Esophagus muscularis mucosa (tissue), 4 donors: ENCODE measurements at places on chromosomes 2 and 18. TPM values are rescaled to one million over a fixed set of nuclear protein-coding genes. Genes with fewer than 3 reads are reported as not detected.

DNA sequence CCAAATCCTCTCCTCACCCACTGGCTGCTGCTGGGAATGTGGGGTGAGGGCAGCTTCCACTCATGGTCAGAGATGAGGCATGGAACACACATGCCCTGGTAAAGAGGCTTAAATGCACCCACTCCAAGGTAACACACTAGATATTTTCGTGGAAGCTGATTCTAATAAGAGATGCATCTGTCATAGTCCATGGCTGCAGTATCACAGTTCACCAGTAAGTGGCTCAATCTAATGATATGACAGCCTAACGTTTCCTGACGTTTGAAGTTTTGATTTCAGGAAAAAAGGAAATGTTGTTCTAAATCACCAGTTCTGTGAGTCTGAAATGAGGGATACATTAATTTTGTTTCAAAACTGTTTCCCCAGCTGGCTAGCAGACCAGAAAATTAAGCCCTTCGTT is 38.2 kb downstream of the LCT start:
- DNase-seq: no peak

DNA sequence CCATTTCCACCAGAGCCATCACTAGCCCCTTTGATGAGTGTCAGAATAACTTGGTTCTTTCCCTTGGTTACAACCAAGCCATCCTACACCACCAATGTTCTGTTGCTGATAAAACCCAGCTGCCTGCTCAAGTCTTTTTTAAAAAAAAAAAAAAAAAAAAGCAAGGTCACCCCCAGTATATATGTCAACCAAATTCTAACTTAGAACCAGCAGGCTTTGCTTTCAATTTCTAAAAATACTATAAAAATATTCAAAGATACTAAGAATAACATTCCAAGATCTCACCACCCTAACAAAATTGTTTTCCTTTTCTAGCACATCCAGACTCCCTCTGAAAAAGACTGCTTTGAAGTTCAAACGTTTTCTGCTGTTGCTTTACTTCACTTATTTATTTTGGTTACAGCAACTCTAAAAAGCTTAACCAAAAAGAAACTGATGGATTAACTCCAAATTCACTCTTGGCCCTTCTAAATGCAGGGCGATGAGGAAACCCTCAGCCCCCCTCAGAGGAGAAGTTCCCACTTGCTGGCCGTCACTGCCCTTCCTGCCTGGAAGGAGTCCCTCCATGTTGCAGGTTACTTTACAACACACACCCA is 10.9 kb downstream of the UXS1 start:
- DNase-seq: no peak

GRCh38 chr2:185833864-185834263 is 95.3 kb downstream of the FSIP2 start:
- no peak for DNase-seq

GRCh38 chr2:237487496-237487895 is 445 bp downstream of the MLPH start:
- DNase-seq: no peak

DNA sequence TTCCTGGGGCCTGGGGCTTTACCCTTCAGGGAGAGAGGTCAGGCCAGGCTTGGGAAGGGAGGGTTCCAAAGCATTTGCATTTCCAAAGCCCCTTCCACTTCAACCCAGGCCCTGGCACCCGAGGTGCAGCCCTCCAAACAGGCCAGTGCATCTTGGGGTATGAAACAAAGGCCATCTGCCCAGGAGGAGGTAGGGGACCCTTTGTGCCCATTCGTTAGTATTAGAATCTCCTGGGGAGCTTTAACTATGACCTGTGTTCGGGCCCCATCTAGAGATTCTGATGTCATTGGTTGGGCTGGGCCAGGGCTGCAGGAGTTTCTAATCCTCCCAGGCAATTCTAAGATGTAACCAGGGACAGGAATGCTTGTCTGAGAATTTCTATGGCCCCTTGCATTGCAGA is 73.6 kb downstream of the CIB4 start:
- no peak for DNase-seq

GRCh38 chr2:10538224-10538894 is 90.2 kb upstream of the ODC1 start:
- DNase-seq: no peak

DNA sequence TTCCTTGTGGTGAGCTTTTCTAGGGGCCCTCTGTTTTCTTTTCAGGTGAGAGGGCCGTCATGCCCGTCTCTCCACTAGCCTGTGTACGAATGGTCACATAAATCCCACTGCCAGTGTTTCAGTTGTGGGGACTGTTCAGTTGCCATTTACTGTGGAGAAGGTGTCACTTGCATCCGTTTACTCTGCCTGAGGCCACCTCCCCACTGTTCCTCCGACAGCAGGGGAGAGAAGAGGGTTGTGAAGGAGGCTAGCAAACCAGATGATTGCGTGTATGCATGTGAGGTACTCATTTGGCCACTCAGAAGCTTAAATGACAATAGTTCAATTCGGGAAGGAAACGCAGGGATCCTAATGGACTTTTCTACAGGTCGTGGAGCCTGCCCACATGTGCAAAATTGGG is 3.3 kb downstream of the MTCL1 start:
- DNase-seq: no peak

GRCh38 chr2:109463891-109464290 is 149.9 kb downstream of the SEPTIN10 start:
- DNase-seq: no peak

GRCh38 chr2:227287771-227288170 is 37.3 kb upstream of the MFF start:
- no peak for DNase-seq

DNA sequence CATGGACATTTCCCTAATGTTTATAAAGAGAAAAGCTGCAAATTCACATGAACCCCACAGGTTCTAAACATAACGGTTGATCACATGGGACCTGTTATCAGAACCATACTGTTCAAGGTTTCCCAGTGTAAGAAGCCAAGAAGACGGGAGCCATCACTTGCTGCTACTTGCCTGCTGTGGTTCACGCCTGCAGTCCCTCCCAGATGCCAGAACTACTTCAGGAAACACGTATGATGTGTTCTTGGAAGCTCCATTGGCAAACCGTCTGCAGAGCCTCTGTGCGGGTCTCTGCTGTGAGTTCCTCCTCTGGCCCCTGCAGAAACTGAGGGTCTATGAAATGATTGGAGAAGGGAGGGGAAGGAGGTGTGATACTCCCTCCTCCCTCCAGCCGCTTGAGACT is 75.2 kb downstream of the CABLES1 start:
- no peak for DNase-seq

GRCh38 chr2:119486196-119486827 is 38.0 kb downstream of the SCTR start:
- DNase-seq: peak; percentile 80

DNA sequence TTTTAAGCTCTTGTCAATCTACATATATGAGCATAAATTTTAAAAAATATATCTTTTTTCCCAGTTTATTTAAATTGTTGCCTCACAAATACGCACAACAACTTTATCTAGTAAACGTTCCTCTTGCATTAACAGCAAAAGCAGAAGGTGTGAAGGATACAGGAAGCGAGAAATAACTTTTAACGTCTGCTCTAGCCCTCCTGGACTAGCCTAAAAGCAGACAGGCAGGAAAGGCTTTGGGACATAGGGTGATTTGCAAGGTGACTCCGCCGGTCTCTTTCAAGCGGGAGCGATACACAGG is 434 bp upstream of the DUSP19 start:
- no peak for DNase-seq

DNA sequence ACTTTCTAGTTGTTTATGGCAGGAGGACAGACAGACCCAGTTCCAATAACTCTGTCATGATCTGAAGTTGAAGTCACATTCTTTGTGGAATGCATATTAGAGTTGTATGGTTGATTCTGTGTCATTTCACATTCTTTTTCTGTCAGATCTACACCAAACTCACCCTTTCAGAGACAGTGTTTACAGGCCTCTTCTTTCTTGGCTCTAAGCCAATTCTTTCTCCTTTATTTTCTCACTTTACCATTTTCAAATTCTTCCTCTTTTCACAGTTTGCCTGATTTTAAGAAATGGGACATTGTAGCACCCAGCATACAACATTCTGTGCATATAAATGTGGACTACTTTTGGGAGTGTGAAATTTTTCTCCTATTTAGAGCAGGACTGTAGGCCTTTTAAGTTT is 103.7 kb downstream of the CCDC85A start:
- no peak for DNase-seq

- no peak for DNase-seq
Observed at GRCh38 chr2:183123117-183123958, 905 bp upstream of the NUP35 start.

DNA sequence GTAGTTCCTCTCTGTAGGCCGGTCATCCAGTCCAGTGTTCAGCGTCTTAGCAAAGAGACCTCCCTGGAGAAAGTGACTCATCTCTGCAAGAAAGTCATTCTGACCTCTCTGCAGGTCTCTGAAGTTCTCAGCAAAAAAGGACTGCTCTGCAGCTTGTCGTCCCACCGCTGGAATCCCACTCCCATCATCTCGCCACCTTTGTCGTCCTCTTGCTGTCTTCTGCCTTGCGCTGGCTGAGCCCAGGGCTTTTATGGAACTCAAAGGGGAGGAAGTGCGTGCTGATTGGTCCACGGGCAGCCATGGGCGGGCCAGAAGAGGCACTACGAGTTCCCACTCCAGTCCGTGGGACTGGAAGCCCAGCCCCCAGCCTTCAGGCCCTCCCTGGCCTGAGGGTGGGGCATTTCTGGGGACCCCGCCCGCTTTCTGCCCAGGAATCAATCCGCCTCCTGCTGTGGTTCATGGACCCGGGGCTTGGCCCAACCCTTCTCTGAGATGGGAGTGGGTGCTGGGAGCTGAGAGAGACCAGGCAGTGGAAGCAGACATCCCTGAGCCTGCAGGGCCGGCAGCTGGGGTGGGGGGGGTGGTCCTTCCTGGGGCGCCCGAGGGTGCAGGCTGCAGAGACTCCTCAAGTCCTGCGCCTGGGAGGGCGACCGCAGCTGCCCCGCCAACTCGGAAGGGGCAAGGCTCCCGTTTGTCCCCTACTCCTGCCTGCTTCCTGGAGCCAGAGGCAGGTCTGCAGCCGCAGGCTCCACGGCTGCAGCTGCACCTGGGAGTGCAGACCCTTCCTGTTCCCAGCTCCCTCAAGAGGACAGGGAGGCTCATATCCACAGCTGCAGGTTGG is 660.7 kb upstream of the RAB6C start:
- no peak for DNase-seq

- no peak for DNase-seq
Observed at GRCh38 chr2:137173463-137173862, 408.1 kb downstream of the THSD7B start.

- DNase-seq: no peak
Observed at GRCh38 chr2:74146929-74147726, 584 bp downstream of the BOLA3 start.

DNA sequence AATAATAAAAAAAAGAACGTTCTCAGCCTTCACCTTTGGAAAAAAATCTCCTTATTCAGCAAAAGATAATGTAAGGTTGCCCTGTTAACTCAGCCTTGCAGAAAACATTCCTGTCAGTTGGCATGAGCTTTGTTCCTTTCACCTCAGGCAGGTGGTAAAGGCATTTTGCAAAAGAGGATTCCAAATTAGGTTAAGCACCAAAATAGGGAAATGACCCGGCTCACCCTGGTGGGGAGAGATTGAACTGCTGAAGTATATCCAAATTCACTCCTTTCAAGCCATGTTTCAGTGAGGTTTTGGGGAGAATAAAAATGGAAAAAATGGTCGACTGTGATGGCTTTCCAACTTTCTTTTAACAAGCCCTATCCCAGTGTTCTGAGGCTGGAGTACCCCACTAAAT is 1988.8 kb upstream of the PIK3C3 start:
- no peak for DNase-seq

- DNase-seq: no peak
Observed at GRCh38 chr2:133986081-133986837, 267.6 kb upstream of the MGAT5 start.

DNA sequence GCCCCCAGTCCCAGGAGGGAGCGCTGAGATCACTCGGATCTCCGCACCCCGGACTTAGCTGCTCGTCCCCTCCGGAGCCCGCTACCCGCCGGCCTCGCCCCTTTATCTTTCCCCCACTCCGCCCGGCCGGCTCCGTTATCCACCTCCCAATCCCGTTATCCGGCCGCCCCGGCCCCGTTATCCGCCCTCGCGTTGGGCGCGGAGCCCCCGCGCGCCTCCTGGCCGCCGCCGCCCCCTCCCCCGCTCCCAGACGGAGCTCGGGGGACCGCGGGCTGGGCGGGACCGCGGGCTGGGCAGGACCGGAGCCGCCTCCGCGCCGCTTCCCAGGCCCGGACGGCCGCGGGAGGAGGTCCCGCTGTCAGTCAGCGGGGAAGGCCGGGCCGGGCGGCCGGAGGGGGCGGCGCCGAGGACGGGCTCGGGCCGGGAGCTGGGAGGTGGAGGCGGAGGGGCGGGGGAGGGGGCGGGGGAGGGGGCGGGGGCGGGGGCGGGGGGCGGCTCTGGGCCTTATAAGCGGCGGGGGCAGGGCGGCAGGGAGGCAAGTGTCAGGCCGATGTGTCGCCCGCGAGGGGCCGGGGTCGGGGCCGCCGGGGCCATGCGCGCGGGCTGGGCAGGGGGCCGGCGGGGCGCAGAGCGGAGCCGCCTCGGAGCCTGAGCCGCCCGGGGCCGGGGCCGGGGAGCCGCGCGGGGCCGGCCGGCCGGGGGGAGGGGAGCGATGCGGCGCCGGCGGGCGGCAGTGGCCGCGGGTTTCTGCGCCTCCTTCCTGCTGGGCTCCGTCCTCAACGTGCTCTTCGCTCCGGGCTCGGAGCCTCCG is at the start of gene PKDCC:
PKDCC (plus strand) TSS at position 534 of the 811 bp plus-strand sequence; CDS start at position 713, 179 bp downstream.
- DNase-seq: no peak

DNA sequence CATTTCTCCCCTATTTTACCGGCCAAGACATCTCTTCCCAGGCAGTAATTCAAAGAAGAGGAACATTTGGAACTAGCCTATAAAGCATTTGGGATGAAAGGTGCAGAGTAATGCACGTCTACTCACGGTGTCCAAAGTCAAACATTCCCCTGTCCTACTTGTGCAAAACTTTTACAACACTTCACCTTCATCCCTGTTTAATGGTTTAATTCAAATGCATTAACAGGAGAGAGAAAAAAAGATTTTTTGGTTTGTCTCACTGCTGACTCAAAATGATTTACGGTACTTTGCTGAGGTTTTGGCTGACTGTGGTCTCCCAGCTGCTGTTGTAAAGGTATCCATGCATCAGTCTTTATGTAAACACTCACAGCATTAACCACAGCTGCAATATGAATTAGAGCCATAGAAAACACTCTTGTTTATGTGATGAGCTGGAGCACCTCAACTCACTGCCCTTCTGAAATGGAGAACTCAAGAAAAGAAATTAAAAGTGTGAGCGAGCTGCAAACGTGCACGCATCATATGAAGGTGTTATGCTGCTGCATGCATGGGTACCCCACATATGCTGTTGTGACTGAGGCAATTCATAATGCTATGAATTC is 220.5 kb downstream of the PIEZO2 start:
- no peak for DNase-seq

SCN7A gene
- total RNA-seq: 109 TPM

COL6A3 gene
- 205 TPM for total RNA-seq

STARD6 gene
- total RNA-seq: not detected

PPP4R3B gene
- total RNA-seq: 84.2 TPM

APOB gene
- 0.83 TPM for total RNA-seq

CXCR2 gene
- not detected for total RNA-seq

POTEJ gene
- total RNA-seq: not detected

GPC1 gene
- 29.1 TPM for total RNA-seq

ABCG5 gene
- total RNA-seq: not detected

SNTG2 gene
- 5.2 TPM for total RNA-seq

LAMA1 gene
- 0.69 TPM for total RNA-seq
